ENCODE measurements at places on chromosomes 6 and 20.

- DNase-seq = no peak
Observed at GRCh38 chr6:14464055-14464454, 346.5 kb downstream of the CD83 start.

GRCh38 chr20:50019466-50020256, 36.9 kb downstream of the SNAI1 start:
- DNase-seq = no peak

- DNase-seq = no peak
Observed at GRCh38 chr20:34579979-34580940, 21.7 kb downstream of the MAP1LC3A start.

DNA sequence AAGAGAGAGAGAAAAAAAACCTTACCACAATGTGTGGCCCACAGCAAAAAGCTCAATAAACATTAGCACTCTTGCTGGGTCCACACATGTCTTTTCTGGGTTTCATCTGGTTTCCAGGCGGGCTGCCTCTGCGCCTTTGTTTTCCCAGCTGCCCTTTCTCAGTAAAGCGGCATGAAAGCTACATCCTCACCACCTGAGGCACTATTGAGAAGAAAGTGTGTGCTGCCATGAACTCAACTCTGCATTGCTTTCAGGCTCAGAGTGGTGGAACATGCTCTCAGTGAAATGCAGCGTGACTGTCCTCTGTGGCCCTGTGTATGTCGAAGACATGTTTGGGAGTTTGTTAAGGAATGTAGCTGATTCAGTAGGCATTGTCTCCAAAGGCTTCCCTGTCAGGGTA, 102.3 kb downstream of the LYRM2 start:
- no peak for DNase-seq

- no peak for DNase-seq
Observed at GRCh38 chr6:139439349-139439748, 64.9 kb upstream of the CITED2 start.

GRCh38 chr6:34227761-34228421, 8.8 kb upstream of the HMGA1 start:
- DNase-seq = no peak

GRCh38 chr6:118815495-118815894, 78.5 kb upstream of the ASF1A start:
- no peak for DNase-seq

- DNase-seq = no peak
Observed at GRCh38 chr6:18585032-18585573, 198.0 kb downstream of the RNF144B start.

DNA sequence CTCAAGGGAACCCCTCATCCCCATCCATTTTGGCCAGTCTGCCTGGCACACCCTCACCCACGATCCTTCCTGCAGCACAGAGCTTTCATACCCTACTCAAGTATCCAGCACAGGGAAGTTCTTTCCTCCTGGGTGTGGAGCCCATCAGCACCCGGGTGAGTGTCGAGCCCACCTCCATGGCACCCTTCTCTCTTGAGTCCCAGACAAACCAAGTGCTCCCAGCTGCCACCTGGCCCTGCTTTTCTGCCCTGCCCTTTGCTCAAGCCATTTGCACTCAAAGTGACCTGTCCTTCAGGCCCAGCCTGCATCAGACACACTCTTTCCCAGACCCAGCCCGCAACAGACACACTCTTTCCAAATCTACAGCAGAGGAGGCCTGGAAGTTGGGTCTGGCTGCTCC, 257.2 kb downstream of the DLL1 start:
- no peak for DNase-seq

DNA sequence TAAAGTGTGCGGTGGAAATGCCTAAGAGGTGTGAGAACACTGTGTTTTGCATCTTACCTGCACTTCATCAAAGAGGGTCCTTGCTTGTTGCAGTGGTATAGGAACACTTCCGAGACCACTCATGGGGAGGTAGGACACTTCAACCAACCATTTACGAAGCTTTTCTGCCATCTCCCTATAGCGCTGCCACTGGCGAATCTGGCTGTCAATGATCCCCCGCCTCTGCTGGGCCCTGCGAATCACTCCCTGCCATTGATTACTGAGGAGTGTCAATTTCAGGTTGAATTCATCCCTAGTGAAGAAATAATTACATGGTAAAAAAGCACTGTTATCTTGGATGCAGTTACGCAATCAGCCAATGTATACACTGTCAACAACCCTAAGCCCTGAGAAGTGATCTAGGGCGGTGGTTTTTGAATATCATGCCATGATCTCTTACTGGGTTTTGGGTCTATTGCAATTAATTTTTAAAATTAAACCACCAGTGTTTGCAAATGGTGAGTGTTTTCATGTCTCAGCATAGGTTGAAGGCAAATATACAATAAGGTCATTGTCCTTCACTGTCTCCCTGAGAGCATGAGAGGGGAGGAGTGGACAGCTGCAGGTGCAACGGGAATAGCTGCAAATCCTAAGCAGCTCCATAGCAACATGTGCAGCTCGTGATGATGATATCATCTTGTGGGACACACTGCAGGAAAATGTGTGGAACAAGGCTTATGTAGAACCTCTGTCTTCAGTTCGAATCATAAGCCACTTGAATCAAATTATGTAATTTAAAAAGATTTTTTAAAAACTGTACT, 400.6 kb downstream of the ESR1 start:
- DNase-seq = no peak

GRCh38 chr20:49790077-49790798, 22.4 kb upstream of the SLC9A8 start:
- no peak for DNase-seq

DNA sequence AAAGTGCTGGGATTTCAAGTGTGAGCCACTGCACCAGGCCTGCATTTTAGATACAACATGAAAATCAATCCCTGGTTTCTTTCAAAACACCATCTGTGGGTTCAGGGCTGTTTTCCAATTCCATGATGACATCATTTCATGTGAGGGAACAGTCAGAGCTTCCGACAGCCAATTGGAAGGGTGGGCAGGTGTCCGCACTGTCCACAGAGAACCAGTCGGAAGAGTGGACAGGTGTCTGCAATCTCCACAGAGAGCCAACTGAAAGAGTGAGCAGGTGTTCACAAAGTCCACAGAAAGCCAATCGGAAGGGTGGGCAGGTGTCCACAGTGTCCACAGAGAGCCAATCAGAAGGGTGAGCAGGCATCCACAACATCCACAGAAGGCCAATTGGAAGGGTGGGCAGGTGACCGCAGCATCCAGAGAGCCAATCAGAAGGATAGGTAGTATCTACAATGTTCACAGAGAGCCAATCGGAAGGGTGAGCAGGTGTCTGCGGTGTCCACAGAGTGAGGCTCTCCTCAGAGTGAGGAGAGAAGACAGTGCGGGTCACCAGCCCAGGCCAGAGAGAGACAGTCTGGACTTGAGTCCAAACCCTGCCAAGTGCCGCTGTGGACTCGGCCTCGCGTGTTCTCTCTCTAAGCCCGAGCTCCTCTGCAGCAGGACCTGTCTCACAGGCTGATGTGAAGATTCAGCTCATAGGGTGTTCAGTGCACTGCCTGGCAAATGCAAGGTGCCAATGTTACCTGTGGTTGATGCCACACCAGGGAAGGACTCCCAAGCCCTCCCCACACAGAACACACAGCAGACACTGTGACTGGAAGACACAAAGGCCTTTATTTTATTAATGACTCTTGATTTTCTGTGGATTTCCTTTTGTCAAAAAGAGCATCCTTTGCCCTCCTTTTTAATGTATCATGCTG, 57.3 kb downstream of the DLL1 start:
- DNase-seq = no peak

- DNase-seq = no peak
Observed at GRCh38 chr6:5751525-5752390, 255.0 kb downstream of the NRN1 start.

DNA sequence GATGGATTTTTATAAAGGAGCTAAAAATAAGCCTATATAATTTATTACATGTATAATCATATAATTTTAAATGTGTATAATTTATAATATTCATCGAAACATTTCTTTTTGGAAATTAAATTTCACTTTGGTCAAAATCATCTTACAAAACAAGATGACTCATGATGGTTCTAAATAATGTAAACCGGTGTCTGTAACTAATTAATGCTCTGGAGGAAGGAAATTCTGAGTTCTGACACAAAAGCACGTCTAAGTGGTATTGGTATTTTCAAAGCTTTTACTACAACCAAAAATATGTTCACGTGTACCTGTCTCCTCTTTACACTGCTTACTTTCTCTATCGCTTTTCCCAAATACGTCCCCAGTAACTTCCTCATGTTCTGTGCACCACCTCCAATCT, 134.1 kb downstream of the MTHFD1L start:
- no peak for DNase-seq

- peak; percentile 24 for DNase-seq
Observed at GRCh38 chr20:31869942-31870725, at the start of the genes DUSP15 and TTLL9. TSS of gene DUSP15 (minus strand) at chr20:31870527. CDS start at chr20:31870337, 190 bp downstream. TSS of gene TTLL9 (plus strand) at chr20:31870634. CDS start at chr20:31871127, 493 bp downstream.

GRCh38 chr6:15539722-15540270, 123.0 kb downstream of the DTNBP1 start:
- no peak for DNase-seq

DNA sequence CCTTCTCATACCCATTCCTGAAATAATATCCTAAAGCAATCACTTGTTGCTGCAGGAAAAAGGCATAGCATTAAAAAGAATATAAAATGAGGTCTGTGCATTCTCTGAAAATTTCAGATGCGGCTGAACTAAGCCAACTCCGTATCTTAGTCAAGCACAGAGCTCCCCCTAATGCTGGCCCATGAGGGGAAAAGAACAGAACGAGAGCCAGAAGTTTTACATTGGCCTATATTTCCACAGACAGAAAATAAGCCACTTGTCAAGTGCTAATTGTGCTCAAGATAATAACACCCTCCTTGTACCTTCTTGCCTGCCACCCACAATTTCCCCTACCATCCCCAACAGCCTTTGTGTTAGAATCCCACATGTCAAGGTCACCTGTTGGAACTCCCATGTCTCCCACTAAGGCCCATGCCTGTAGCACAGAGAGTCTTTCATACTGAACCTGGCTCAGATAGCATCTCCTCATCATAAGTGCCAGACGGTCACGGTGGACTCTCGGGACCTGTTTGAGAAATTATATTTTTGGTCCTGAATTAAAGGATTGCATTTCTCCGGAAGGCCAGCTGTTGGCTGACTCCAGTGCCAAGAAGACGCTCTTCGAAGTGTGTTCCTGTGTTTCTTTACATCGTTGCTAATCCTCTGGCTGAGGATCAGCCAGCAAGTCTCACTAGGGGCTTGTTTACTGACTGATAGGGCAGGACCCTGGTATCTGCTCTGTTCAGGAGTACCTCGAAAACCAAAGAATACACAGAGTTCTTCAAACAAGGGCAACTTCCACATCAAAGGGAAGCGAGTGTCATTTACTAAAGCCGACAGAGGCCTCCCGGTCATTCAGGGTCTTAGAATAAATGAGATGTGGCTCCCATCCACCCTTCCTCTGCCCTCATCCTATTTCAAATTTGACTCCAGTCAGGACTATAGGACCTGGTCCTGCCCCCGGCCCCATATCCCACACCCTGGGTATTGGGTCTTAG, 183.4 kb upstream of the FBXL4 start:
- DNase-seq = no peak

- no peak for DNase-seq
Observed at GRCh38 chr6:46356543-46356942, 134.7 kb downstream of the RCAN2 start.

DNA sequence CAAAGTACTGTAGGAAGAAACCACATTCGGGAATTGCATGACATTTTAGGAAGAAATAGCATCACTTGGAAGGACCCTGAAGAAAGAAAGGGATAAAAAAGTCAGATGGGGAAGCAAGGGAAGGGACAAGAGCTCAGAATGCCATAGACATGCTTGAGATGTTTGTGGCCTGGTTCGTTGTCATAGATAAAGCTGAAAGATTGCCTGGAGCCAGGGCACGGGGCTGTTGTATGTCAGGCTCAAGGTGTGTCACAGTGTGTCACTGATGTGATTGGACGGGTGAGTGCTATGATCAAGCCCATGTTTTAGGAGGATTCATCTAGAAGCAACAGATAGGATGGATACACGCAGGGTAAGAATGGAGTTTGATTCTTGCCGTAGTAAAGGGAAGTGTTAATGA, 216.2 kb upstream of the SOX4 start:
- DNase-seq = no peak

GRCh38 chr20:50710492-50711063, 19.2 kb upstream of the RIPOR3 start:
- DNase-seq = no peak

DNA sequence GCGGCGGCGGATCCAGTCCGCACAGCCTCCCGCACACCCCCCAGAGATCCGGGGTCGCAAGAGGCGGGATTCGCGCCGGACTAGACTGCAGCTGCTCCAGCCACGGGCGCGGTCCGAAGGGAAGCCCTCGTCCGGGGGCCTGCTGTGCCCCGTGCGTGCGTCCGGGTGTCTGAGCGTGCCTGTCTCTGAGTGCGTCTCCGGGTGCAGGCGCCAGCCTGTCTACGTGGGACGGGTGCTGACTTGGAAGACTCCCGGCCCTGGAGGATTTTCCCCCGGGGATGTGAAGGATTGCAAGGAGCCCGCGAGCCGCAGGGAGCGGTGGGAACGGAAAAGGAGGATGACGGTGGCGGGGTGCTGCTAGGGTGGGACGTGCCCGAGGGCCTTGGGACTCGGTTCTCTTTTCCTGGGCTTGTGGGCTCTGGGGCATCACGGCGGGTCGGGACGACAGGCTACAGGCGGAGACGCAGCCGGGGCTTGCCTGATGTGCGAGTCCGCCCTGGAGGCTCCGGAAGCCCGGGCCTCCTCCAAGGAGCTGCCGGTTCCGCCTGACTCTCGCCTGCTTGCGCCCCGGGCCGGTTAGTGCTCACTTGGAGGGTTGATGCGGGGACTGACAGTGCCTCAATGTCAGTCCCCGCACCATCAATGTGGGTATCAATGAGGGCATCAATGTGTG, 5.7 kb downstream of the MAFB start:
- no peak for DNase-seq

DNA sequence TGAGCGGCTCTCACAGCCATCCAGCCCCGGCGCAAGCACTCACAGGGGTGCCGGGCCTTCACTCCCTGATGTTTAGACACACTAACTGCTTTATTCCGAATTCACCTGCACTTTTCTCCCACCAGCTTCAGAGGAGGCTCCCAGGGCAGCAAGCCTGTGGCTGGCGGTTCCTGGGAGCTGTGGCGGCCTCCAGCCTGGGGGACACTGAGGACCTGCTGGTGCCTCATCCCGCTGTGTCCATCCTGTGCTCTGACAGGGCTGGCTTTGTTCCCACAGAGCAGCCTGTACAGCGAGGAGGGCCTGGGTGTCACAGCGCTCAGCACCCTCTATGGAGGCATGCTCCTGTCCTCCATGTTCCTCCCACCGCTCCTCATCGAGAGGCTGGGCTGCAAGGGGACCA, 3.1 kb downstream of the UNC93A start:
- no peak for DNase-seq

GRCh38 chr20:12975833-12976608, 32.8 kb upstream of the SPTLC3 start:
- no peak for DNase-seq

GRCh38 chr6:118808793-118809638, 84.9 kb upstream of the ASF1A start:
- no peak for DNase-seq

DNA sequence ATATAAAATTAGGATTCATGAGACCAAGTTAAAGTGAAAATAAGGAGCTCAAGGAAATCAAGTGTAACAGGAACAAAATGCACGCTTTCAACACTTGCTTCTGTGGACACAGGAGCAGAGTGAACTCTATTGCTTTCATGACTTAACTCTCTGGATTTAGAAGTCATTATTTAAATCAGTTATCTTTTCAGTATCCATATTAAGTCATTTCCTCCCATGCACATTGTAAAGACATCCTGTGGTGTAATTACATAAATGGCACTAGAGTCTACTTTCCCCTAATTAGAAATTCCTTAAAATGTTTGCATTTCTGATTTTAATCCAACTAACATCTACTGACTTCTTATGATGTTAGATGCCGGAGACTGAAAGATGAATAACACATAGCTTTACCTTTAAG, 88.0 kb downstream of the INSM1 start:
- DNase-seq = no peak

- DNase-seq = no peak
Observed at GRCh38 chr6:112163295-112164257, 76.2 kb downstream of the FAM229B start.

Measured in cortex of kidney (tissue), 1 donor.